Vagina (tissue), 2 donors: ENCODE measurements at places on chromosomes 5 and 9.

DNA sequence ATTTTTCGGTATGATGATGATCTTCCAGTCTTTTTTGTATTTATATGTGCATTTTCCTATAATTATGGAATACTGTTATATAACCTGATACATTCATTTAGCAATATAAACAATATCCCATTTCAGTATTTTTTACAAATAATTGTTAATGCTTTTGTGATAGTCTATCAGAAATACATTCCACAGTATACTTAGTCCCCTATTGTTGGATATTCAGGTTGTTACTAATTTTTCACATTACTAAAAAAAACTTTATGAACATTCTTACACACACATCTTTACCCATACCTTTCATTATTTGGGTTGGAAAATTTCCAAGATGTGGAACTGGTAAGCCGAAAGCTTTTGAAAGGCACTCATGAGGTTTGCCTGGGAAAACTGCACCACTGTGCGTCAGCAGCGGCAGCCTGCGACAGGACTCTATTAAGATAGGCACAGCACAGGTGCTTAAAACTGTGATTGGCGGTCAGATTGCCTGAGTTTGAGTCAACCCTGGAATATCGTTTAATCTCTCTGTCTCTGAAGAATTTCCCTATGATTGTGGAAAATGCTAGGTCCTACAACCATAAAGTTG lies 147.5 kb upstream of the ERCC6L2 start:
- DNase-seq = no peak

DNA sequence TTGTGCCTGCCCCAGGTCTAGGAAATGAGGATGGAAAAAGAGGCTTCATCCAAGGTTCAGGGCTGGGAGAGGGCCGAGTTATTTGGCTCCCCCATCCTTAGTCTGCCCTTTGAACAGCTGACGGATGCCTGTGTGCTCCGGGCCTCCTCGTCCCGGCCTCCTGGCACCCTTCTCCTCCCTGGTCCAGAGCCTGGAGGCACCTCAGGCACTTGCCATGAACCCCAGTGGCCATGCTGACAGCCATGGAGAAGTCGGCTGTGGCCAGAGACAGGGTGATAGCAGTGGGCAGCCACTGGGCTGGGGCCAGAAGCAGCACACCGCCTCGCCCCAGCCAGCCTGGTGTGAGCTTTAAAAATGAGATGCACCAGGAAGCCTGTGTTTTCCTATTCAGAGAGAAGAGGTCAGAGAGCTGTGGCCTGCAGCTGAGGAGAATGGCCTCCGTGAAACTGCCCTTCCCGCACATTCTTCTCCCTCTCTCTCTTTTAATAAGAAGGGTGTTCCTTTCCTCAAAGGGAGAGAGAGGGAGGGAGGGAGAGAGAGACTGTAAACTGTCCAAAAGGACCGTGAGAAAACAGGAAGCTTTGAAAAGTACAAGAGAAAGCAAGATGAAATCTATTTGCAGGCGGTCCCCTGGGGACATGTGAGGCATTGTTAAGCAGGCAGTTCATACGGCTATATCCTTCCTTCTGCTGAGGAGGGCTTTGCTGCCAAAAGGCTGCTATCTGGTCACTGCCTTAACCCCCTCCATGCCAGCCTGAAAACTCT lies 55.3 kb downstream of the ZNF366 start:
- no peak for DNase-seq

DNA sequence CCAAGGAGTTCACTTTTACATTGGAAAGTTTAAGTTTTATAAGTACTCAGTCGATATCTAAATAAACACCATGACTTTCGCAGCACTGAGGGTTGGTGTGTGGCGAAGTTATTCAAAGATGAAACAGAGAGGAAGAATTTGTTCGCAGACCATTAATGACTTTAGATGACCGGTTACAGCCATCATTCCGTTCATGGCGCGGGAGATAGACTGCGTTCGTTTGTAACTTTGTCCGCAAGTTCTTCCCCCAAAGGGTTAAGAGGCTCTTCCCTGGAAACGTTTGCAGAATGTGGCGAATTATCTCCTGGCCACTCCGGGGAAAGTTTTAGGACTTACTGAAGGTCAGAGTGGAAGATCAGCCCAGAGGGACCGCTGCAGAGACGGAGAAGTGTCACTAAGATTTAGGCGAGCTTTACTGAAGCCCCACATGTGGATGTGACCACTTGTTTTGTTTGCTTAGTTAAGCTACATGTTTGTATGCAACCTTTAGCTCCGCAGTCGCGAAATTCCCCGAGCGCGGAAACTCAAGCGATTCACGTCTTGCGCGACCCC lies 2.2 kb upstream of the FOXD1 start:
- DNase-seq = no peak

DNA sequence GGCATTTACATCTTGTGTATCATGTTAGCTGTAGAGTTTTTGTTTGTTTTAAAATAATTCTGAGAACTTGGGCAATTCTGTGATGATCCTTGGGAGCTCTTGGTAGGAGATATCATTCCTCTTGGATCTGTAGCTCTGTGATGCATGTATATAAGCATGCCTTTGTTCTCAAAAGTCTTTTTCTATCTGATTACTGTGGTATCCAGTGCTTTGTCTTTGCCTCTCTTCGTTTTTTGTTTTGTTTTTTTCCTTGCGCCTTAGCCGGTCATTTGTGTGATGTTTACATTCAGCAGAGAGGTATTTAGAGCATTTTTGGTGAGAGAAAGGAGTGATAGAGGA lies 110.0 kb downstream of the PAM start:
- DNase-seq = no peak

DNA sequence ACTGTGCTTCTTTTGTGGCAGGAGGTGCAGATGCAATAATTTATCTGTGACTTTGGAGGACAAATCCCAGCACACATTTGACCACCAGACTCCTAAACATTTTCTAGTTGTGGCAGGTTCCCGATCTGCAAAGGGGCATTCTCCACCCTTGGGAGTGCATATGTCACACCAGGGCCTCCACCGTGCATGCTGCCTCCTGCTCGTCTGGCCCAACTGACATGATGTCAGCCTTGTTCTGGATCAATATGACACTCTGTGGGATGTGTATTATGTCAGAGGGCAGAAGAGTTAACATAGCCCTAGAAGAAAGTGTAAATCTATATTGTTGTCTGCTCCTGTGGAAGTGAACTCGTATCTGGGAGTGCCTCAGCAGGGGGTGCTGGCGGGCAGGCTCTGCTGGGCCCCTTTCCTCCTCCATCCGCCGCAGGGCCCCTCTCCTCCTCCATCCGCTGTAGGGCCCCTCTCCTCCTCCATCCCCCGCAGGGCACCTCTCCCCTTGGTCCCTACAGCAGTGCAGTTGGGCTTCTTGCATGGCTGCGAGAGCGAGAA lies 97.7 kb upstream of the PPP1R26 start:
- DNase-seq = no peak
